ENCODE measurements at places on chromosomes 7 and 10.

DNA sequence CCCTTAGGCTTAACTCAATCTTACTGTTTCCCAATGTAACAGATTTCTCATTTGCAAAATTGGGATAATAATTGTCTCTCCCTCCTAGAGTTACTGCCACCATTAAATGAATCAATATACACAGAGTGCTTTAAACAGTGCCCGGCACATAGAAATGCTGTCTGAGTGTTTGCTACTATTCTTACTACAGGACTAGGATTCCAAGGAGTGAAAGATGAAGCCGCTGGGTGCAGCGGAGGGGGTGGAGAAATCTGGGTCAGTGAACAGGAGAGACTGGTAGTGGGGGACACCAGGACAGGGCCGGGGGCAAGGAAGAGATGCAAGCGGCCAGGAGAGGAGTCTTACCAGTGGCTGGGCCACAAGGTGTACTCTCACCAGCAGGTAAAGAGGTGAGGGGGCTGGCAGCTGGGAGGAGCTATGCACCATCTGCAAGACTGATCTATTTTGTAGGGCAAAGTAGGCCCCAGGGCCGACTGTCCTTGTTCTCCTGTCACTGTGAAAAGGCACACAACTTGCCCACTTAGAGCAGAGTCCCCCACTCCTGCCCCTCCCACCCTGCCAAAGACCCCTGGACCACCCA lies 18.5 kb upstream of the PRRT4 start:
- no peak for DNase-seq

DNA sequence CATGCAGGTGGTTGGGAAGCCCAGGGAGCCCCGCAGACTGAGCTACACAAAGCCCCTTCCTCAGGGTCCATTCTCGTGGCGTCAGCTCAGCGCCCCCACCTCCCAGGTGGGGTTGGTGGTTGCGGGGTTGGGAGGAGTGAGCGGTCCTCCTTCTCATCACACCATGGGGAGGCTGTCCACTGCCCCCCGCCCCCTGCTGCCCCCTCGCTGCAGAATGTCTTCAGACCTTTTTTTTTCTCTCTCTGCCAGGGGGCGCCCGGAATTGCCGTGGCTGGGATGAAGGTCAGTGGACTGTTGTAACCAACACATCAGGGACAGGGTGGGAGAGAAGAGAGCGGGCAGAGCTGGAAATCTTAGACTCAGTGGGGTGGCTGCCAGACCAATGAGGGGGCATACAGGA lies 116.3 kb downstream of the COL13A1 start:
- no peak for DNase-seq

GRCh38 chr7:41416208-41416595 lies 286.7 kb downstream of the INHBA start:
- no peak for DNase-seq

DNA sequence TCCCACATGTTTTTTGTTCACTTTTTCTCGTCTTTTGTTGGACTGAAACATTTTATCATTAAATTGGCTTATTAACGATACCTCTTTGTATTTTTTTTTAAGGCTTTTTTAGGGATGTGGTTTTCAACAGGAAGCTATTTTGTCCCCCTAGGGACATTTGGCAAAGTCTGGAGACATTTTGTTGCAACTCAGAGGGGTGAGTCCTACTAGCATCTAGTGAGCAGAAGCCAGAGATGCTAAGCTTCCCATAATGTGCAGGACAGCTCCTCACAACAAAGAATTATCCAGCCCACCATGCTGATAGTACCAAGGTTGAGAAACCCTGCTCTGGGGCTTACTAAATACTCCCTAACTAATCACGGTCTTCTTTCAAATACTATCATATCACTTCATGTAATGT lies 63.2 kb downstream of the ATE1 start:
- DNase-seq, result no peak

GRCh38 chr7:92837000-92837749 lies 802 bp upstream of the CDK6 start:
- no peak for DNase-seq

GRCh38 chr10:11290156-11290890 lies 272.7 kb downstream of the CELF2 start:
- peak; percentile 37 for DNase-seq

DNA sequence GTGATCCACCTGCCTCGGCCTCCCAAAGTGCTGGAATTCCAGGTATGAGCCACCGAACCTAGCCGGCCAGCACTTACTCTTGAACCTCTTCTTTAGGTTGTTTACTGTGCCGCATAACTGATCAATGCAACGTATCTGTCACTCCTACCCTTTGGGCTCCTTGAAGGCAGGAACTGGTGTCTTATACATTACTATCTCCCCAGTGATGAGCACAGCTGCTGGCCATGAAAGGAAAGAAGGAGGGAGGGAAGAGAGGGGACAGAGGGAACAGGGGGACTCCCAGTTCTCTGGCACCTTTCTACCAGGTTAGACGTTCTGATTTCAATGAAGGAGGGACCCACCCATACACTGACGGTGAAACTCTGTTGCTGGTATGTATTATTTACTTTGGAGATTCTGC lies 111.8 kb upstream of the NANOS1 start:
- no peak for DNase-seq

DNA sequence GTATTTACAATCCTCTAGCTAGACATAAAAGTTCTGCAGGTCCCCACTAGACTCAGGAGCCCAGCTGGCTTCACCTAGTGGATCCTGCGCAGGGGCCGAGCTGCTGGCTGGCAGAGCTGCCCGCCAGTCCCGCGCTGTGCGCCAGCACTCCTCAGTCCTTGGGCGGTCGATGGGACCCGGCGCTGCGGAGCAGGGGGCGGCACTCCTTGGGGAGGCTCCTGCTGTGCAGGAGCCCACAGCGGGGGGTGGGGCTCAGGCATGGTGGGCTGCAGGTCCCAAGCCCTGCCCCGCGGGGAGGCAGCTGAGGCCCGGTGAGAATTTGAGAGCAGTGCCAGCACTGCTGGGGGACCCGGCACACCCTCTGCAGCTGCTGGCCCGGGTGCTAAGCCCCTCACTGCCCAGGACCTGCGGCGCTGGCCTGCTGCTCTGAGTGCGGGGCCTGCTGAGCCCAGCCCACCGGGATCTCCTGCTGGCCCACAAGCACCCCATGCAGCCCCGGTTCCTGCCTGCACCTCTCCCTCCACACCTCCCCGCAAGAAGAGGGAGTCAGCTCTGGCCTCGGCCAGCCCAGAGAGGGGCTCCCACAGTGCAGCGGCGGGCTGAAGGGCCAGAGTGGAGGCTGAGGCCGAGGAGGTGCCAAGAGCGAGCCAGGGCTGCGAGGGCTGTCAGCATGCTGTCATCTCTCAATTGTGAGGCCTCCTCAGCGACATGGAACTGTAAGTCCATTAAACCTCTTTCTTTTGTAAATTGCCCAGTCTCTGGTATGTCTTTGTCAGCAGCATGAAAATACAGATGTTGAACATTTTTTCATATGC lies 63.1 kb downstream of the TFAM start:
- DNase-seq, result no peak

- no peak for DNase-seq
These were observed 23.4 kb downstream of the SMURF1 start for GRCh38 chr7:99120501-99120900.

DNA sequence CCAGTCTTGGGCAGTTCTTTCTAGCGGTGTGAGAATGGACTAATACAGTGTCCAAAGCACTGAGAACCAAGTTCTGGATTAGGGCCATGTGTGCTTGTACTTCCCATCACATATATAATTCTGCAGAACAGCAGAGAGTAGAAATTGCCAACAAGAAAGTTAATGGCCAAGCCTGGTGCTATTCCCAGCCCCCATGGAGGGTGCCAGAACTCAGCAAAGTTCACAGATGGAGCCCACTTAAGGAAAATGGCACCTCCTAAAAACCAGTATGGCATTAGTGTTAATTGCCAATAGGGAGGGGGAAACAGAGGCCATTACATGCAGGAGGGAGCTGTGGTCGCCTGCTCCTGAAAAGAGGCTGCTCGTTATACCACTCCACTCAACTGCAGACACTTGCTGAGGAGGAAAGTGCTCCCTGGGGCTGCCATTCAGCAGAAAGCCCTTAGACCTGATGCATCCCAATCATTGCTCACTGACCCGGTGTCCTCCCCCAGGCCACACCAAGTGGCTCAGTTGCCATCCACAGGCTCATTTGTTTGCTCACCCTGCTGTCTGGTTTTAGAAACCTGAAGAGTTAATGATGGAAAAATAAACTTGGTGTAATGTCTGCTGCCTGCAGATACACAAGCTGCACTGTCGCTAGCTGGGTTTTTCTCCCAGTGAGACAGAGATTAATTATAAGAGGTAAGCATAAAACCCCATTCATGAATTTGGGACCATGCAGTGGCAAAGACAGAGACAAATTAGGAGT lies 280.6 kb downstream of the GFRA1 start:
- no peak for DNase-seq

Data from activated CD8-positive, alpha-beta memory T cell treated with anti-CD3 and anti-CD28 coated beads for 24 hours (primary cell).